Cerebellum (tissue), 4 donors: ENCODE measurements at places on chromosomes 11 and 22. TPM values are rescaled to one million over a fixed set of nuclear protein-coding genes. Genes with fewer than 3 reads are reported as not detected.

DNA sequence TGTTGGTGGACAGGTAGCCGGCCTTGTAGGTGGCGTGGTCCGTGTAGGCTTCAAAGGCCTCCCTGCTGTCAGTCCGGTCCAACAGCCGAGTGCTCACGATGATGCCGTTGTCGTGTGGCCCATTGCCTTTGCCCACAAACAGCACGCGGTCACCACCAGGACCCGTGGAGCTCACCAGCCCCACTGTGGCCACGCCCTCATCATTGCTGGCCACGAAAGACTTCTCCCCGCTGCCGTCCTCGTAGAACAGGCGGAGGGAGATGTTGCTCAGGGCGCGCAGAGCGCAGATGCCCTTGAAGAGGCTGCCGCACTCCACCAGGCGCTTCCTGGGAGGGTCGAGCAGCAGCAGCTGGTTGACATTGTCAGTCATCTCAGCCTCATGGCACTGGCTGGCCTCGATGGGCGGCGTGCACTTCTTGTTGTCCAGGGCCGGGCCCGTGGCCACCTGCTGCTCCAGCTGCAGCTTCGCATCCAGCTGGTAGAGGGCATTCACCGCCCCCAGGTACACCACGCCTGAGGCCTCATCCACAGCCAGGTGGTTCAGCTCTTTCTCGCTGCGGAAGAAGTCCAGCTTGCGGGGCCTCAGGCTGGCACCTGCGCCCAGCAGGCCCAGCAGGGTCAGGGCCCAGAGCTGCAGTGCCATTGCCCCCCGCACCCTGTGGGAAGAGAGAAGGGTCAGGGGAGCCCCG, 17.4 kb downstream of the PLXNB2 start:
- DNase-seq, result no peak

DNA sequence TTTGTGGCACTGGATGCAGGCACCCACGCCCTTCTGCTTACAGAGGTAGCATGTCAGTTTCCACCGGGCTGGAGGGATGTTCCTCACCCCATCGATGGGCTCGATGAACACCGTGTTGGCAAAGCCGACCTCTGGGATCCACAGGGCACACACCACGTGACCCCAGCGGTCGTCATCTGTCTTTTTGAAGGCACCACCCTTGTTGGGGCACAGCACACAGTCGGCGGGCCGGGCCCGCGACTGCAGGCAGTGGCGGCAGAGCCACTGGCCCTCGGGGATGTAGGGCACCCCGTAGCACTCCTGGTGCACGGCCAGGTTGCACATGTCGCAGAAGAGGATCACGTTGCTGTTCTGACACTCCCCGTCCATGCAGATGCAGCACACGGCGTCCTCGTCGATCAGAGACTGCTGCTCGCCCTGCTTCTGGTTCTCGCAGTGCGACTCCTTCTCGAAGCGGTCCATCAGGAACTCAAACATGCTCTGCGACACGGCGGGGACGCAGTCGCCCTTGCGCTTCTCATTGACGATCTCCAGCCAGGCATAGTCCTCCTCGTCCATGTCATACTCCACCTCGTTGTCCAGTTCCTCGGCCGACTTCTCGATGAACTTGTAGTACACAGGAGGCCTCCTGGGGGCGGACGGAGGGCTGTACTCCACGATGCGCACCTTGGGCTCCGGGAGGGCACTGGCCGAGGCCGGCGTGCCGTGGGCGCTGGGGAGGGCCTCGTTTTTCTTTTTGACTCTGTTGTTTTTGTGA, 4.2 kb downstream of the BRD1 start:
- no peak for DNase-seq

DNA sequence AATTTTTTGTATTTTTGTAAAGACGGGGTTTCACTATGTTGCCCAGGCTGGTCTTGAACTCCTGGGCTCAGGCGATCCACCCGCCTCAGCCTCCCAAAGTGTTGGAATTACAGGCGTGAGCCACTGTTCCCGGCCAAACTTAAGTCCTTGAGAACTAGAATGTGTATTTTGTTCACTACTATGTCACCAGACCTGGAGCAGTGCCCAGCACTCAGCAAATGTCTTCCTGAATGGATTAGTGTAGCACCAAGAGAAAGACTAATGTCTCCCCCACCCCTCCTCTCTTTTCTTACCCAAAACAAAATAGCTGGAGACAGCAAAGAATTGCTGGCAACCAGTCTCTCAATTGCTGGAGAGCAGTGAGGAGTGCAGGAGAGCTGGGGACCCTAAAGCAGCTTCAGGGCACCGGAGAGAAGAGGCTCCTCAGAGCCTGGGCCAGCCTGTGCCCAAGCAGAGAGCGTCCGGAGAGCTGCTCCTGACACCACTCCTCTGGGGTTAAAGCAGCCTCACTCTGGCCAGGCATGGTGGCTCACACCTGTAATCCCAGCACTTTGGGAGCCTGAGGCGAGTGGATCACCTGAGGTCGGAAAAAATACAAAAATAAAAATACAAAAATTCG, 14.9 kb downstream of the SLC25A18 start:
- DNase-seq, result no peak

GRCh38 chr11:71096751-71097388, 155.5 kb downstream of the SHANK2 start:
- DNase-seq, result no peak

DNA sequence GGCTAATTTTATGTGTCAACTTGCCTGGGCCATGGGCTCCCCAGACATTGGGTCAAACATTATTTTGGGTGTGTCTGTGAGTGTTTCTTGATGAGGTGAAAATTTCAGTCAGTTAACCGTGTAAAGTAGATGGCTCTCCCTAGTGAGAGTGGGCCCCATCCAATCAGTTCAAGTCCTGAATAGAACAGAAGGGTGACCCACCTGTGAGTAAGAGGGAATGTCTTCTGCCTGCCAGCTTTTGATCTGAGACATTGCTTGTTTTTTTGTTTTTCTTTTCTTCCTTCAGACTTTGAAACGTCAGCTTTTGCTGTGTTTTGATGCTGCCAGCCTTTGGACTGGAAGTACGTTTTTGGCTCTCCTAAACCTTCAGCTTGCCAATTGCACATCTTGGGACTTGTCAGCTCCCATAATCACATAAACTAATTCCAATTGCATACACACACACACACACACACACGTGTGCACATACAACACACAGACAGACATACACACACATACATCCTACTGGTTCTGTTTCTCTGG, 300.1 kb downstream of the CNTN5 start:
- DNase-seq, result no peak

DNA sequence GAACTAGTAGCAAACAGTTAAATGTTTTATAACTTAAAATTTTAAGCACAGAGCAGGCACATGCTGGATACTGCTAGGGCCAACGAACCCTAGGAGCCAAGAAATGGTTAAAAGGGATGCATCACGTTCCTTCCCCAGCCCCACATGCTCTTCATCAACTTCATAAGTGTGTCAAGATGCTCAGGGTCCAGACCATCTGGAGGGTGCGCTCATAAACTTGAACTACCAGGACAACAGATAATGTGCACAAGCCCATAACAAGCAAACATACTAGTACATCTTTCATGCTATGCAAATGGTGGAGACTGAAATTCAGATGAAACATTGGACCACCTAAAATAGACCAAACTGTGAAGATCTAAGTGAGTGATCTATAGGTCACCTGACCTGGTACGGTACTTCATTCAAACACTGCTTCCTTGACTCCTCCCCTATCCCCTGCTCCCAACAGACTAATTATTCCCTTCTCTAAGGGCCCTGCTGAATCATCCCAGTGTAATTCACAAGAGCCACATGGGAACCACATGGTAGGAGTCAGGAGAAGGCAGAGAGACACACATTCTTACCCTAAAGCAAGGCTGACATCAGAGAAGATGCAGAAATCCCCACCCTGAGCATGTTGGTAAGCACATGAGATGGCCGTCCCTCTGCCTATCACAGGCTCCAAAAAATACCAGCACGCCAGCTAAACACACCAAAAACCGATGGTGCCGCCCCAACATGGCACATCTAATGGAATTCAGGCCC, 83.9 kb downstream of the ETS1 start:
- no peak for DNase-seq

GRCh38 chr11:88626216-88626615, 288.7 kb upstream of the CTSC start:
- DNase-seq, result no peak

DNA sequence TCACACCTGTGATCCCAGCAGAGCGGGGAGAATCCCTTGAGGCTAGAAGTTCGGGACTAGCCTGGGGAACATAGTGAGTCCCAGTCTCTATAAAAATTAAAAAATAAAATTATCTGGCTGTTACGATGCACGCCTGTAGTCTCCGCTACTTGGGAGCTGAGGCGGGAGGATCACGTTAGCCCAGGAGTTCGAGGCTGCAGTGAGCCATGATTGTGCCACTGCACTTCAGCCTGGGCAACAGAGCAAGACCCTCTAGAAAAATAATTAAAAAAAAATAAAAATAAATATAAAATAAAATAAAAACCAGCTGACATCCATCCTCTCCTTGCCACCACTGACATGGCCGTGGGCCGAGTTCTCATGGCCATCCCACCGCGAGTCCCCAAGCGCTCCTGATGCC, 7.7 kb upstream of the RTN4R start:
- no peak for DNase-seq

Gene SESN3
- 165 TPM for total RNA-seq

Gene NLRX1
- total RNA-seq, result 3.6 TPM

Gene SOX6
- total RNA-seq, result 33.4 TPM

Gene ARFGAP3
- 36.1 TPM for total RNA-seq
